Hippocampal formation (tissue), 2 donors: ENCODE measurements at places on chromosomes 5 and 9.

DNA sequence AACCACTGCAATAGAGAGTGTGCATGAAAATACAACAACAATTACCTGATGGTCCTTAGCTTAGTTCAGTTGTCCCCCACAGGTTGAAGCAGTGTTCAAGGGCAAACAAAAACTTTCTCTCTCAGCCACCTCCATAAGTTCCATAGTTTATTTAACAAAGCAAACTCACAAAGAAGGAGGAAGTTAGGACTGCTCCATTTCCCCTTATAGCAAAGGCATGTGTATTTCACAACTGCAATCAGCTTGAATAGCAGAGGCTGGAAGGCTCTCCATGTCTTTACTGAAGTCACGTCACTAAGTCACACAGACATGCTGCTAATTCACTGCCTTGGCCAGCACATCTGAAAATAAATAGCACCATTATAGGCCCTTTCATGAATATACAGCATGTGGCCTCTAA lies 43.3 kb downstream of the DOCK8 start:
- DNase-seq, result no peak

DNA sequence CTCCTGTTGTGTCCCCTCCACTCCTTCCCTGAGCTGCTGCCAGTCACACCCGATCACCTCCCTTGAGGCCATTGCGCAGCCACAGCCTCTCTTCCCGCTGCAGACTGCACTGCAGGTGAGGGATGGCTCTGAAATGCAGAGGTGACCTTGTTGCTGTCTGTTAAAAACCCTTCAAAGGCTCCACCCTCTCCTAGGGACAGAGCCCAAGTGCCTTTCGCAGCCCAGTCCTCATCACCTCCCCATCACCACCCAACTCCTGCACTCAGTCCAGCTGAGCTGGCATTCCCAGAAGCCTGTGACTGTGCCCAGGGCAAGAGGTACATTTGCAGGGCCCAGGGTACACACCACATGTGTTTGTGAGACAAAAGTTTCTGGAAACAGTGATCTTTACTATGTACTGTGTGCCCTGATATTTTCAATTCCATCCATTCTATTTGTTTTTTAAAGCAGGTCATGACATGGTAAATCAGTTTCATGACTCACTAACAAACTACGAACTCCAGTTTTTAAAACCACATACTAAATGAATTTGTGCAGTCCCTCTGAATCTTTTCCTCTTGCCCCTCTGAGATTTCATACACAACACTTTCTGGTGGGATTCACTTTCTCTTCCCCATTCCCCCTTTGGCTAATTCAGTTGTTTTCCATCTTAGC lies 73.0 kb upstream of the SPOCK1 start:
- no peak for DNase-seq

GRCh38 chr5:82073179-82073578 lies 101.4 kb downstream of the ATG10 start:
- no peak for DNase-seq

GRCh38 chr9:130327070-130327780 lies 61.7 kb downstream of the HMCN2 start:
- no peak for DNase-seq

GRCh38 chr9:38434365-38434764 lies 10.1 kb upstream of the IGFBPL1 start:
- DNase-seq, result no peak

GRCh38 chr9:137988051-137988450 lies 110.5 kb downstream of the CACNA1B start:
- no peak for DNase-seq

DNA sequence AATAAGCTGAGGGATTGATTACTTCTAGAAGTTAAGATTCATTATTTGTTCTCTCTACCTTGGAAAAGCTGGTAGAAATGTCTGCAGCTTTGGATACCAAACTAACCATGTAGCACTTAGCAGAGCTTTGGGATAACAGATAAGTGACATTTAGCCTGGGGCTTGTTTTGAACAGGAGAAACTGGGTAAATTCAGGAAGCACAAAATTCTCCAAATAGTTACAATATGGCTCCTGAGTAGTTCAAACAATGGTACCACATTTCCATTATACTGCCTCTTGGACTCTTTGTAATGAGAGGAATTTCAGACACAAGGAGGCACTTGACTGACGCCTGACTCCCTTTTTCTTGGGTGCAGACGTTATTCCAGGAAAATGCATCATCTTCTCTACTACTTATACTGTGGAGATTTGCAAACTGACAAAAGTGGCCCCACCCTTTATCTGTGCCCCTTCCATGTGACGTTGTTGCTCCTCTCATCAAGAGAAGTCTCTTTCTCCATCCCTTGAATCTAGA lies 22.5 kb downstream of the PRUNE2 start:
- DNase-seq, result no peak

DNA sequence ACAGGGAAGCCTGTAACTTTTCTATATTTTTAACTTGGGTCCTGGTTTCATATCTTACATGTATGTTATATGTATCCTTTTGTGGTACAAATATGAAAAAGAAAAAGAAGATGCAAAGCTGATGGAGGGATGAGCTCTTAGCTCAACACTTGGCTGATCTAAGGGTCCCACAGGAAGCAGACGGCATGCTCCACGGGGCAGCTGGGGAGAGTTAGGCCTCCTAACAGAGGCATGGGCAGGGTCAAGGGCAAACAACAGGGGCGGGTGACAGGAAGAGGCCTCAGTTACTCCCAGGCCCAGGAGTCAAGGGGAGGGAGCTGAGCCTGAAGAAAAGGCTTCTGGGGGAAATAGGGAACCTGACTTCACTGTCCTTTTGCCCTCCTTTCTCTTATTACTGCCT lies 287.2 kb downstream of the ZSWIM6 start:
- no peak for DNase-seq

DNA sequence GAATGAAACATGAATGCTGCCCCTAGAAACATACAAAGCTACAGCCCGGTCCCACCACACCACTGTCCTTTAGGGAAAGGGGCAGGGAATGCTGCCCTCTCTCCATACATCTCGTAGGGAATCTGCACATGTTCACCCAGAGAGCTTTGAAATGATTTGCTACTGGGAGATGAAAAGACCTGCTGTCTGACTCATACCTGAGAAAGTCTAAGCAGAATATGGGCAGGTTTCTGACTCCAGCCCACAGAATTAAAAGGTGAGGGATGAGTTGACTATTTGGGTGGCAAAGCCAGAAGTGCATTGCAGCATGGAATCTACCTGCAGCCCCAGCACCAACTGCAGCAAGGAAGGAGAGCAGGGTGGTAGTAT lies 297.9 kb downstream of the TLE1 start:
- no peak for DNase-seq

GRCh38 chr5:168039566-168040248 lies 251.7 kb upstream of the WWC1 start:
- no peak for DNase-seq

GRCh38 chr9:2686911-2687310 lies 30.4 kb upstream of the KCNV2 start:
- no peak for DNase-seq
